ENCODE measurements at places on chromosomes 12 and 14.

DNA sequence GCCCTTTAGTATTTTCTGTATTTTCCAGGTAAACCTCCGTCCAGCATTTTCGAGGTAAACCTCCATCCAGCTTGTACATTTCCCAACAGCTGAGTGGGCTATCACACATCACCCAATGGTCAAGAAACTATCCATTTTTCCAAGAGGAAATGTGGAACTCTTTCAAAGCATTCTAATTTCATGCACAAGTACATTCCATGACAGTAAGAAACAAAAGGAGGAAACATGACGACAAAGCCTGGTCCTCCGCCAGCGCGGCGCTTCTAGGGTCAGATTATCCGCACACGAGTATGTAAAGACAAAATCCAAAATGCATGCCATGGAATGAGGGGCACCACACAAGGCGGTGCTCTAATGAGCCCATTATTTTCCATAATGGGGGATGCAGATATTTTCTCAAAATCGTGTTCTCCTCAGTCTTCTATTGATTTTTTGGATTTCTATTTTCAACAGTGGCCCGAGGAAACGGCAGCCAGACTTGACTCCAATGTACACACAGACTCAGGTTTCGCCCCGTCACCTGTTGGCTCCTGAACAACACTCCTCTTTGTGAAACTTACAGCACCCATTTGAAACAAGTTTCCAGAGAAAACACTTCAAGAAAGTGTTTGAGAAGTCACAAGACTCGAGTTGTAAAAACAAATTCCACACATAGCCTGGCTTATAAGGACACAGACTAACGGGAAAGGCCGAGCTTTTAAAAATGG is 107.4 kb downstream of the PRICKLE1 start:
- no peak for DNase-seq

- DNase-seq, result no peak
Measured at GRCh38 chr12:54025499-54026405, 2.5 kb upstream of the HOXC6 start.

- no peak for DNase-seq
Measured at GRCh38 chr12:29644536-29645162, 139.1 kb downstream of the TMTC1 start.

- no peak for DNase-seq
Measured at GRCh38 chr12:120000556-120000955, 11.5 kb downstream of the BICDL1 start.

- no peak for DNase-seq
Measured at GRCh38 chr12:95966287-95966870, 23.2 kb downstream of the AMDHD1 start.

DNA sequence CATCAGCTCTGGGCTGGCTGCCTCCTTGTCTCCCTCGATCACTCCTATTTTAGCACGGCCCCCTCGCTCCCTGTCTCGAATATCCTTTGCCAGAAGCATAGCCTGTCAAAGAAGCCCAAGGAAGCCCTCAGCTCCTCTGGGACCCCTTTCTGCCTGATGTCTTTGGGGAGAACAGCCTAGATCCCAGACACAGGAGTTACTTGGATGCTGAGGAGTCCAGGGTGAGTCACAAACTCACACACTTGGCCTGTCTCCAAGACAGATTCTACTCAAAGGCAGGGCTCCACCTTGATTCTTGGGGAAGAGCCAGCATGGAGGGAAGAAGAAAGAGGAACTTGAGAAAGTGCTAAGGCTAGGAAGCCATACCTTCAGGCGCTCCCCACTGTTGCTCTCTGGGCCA is 8.1 kb downstream of the AVIL start:
- no peak for DNase-seq

- no peak for DNase-seq
Measured at GRCh38 chr12:118549510-118549980, 173.2 kb downstream of the SUDS3 start.

GRCh38 chr14:104290756-104291122 is 152.4 kb downstream of the KIF26A start:
- DNase-seq, result no peak

DNA sequence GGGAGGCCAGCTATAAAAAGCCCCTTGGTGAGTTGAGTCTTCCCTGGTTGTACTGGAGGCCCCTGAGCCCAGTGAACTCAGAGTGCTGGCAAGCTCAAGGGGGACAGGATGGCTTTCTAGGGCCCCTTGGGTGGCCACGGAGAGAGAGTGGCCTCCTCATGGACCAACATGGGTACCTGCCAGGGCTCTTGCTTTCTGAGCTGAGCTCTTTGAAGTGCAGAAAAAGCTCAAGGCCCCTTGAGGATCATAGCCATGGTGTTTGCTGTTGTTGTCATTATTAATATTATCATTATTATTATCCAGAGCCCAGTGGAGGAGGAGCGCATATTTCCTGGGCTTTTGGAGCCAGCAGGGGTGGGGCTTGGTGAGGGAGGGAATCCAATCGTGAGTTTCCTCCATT is 6.7 kb downstream of the RNFT2 start:
- DNase-seq, result no peak

DNA sequence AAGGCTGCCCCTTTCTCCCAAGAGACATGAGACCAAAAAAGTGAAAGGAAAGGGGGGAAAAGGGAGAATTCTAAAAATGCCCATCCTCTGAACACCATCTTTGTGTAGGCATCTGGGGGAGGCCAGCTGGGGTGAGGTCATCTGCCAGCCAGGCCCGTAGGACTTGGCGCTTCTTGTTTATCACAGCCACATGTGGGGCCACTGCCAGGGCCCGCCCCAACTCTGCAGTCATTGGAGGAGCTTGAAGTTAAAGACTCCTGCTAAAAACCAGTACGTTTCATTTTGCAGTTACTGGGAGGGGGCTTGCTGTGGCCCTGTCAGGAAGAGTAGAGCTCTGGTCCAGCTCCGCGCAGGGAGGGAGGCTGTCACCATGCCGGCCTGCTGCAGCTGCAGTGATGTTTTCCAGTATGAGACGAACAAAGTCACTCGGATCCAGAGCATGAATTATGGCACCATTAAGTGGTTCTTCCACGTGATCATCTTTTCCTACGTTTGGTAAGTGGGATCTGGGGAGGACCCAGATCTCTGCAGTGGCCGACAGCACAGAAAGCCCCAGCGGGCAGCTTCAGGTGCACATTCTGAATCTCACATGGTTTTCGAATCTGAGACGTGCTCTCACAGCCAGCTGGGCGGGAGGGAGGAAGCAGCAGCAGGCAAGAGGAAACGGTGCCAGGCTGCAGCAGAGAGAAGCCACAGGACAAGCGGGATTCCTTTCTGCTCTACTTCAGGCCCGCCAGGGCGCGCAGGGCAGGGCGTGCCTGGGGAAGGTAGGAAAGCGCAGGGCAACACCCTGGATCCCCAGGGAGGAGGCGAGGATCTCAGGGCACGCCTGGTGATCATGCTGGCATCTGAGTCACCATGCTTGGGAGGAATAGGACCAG is at the start of gene P2RX7:
Gene P2RX7, plus strand, starts transcription at position 276 of the 881 bp plus-strand sequence. Its CDS starts 95 bp downstream, at position 371.
- peak; percentile 15 for DNase-seq

Data from cerebellar nuclear complex (tissue), 1 donor.